GM12891 (cell line): ENCODE measurements at places on chromosomes 1 and 21.
A peak's percentile ranks its signal among the peaks of the same experiment; 100 is the strongest.

- no peak for DNase-seq
Observed at GRCh38 chr1:227735539-227736285, 477 bp downstream of the SNAP47 start.

GRCh38 chr1:50454911-50455310 lies 31.7 kb upstream of the DMRTA2 start:
- DNase-seq: no peak

GRCh38 chr1:183635099-183635605 lies 431 bp downstream of the ARPC5 start:
- DNase-seq: no peak

DNA sequence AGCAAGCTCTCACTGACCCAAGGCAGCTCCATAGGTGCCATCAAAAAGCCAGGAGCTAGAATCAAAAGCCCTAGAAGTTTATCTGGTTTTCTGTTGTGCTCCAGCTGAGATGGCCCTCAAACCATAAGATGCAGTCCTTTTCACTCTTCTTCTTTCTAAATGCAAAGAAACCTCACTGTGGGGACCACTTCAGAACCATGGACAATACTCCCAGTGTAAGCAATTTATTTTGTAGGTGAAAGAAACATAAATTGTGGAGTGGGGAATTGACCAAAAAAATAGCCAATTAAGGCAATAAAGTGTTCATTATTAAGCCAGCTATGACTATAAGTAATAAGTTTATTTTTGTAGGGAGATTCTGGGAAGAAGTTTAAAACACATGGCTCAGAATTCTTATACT lies 1399.9 kb downstream of the PLA2G4A start:
- DNase-seq: no peak

DNA sequence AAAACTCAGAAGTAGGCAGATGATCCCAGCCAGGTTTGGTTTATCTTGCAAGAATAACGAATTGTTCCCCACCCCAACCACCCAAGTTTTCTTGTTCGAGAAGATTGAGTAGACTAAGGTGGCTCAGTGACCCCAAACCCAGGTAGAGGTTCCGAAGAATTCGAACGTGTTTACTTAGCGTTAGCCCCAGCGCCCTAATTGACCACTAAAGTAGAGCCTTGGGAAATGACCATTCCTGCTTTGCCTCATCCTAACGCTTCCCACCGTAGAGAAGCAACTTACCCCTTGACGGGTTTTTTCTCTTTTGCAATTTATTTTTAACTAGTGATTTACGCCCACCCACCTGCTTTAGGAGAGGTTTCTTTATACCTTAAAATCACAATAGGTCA lies 870 bp downstream of the FBXO28 start:
- no peak for DNase-seq

GRCh38 chr1:205248793-205249601 lies 21.3 kb downstream of the TMCC2 start:
- no peak for DNase-seq

- DNase-seq: no peak
Observed at GRCh38 chr1:30353637-30354036, 369.7 kb downstream of the MATN1 start.

DNA sequence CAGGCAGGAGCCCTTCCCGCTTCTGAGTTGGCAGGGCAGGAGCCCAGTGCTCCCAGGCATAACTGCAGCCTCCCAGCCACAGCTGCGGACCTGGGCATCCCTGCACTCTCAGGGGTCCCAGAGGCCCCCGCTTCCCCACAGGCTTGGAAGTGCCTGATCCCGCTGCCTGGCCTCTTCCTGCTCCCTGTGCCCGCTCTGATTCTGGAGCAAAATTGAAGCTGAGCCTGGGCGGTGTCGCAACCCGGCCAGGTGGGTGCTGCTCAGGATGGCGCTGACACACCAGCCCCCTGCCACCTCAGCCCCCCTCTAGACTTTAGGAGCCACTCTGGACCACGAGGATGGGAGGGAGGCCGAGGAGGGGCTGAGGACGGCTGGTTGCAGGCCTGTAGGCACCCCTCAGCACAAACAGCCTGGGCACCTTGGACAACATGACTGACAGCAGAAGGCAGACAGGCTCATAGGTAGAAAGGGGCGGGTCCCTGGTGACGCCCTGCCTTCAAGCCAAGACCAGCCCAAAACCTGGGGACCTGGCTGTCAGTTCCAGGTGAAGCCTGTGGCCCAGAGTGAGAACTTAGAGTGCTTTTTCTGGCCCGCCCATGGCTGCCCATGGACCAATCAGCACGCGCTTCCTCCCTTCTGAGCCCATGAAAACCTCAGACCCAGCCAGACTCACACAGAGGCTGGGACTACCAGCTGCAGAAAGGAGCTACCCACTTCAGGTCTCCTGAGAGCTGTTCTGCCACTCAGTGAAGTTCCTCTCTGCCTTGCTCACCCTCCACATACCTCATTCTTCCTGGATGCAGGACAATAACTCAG lies 7.2 kb downstream of the HLCS start:
- DNase-seq: no peak

- no peak for DNase-seq
Observed at GRCh38 chr1:156246781-156247459, 936 bp downstream of the PAQR6 start.

- DNase-seq: peak; percentile 30
Observed at GRCh38 chr1:234842726-234843641, 233.0 kb upstream of the IRF2BP2 start.

DNA sequence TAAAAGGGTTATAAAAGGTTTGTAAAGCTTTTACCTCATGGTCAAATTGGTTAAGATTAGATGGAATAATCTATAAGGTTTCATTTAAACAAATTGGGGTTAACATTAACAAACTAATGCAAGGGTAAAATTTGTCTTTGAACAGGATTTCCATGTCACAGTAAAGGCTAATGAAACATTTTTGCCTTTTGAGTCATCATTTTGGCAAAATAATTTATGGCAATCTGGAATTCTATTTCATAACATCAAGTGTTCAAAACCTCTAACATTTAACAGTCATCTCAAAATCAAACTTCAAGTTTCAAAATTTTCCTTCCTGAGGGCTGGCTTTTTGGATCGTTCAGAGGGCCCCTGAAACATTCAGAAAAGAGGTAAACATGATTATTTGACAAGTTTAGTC lies 6.6 kb upstream of the CD46 start:
- no peak for DNase-seq

- DNase-seq: no peak
Observed at GRCh38 chr1:55245781-55246180, 30.6 kb upstream of the USP24 start.

GRCh38 chr1:222896630-222897526 lies 82.0 kb downstream of the DISP1 start:
- no peak for DNase-seq

GRCh38 chr1:182688436-182689205 lies 4.2 kb upstream of the RGS8 start:
- DNase-seq: no peak

DNA sequence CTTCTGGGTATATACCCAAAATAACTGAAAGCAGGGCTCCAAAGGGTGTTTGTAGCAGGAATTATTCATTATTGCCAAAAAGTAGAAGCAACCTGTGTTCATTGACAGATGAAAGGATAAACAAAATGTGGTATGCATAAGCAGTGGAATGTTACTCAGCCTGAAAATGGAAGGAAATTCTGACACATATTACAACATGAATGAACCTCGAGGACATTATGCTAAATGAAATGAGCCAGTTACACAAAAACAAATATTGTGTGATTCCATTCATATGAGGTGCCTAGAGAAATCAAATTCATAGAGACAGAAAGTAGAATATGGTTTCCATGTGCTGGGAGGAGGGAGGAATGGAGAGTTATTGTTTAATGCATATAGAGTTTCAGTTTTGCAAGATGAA lies 86.3 kb upstream of the ARTN start:
- DNase-seq: no peak

GRCh38 chr1:19037659-19038058 lies 81.2 kb upstream of the IFFO2 start:
- DNase-seq: no peak

- no peak for DNase-seq
Observed at GRCh38 chr1:210328032-210328745, 513 bp upstream of the HHAT start.

DNA sequence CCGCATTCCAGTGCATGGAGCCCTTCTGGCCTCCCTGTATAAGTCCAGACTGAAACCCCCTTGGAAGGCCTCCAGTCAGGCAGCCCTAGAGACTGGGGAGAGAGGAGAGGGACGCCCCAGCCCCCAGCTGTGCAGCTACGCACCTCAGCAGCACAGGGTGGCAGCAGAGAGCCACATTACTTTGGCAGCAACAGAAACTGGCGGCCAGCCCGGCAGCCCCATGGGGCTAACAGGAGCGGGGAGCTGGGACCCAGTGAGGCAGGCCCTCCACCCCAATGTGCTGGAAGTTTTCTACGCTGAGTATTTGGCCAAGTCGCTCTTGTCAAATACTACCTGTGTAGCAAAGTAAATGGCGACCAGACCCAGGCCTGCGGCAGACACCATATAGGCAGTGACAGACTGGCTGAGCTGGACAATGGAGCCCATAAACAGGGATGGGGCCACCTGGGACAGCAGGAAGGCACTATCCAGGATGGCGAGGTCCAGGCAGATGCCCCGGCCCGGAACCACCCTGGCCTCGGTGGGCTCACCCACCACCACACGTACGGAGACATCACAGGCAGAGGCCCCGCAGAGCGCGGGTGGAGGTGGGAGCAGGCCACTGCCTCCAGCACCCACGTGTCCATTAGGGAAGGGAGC lies 21.2 kb downstream of the SLC45A3 start:
- DNase-seq: peak; percentile 89

DNA sequence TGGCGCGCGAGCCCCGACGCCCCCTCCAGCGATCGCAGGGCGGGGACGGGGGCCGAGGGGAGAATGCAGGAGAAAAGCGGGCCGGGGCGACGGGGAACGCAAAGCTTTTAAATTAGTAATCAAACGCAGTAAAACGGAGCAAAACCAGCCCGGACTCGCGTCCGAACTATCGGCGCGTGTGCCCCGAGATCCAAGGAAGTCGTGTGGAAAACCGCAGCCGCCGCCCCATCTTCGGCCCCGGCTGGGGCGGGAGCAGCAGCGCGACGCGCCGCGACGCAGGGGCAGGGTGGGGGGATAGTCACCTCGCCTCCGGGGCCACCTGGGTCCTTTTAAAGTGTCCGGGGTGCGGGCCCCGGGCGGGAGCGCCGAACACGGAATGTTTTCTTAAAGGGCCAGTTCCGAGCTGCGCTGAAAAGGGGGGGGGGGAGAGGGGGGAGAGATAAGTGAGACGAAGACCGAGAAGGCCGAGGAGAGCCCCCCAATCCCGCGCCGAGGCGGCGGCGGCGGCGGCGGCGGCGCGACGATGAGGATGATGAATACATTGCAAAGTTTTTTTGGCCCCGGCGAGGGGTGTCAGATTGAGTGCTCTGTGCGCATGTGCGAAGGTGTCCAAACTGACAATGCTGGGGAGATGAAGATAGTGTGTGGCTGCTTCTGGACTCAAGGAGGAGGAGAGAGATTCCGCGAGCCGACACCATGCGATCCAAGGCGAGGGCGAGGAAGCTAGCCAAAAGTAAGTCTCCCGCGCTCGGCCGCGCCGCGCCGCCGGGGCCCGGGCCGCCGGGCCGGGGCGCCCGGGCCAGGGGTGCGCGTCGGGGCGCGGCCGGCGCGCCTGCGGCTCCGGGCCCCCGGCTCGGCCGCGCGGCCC lies at the start of gene PRDM16:
TSS of gene PRDM16 (plus strand) at position 640 of the 868 bp plus-strand sequence. CDS start at position 697, 57 bp downstream.
- no peak for DNase-seq

- no peak for DNase-seq
Observed at GRCh38 chr1:119341372-119341947, 27.1 kb upstream of the HAO2 start.

- no peak for DNase-seq
Observed at GRCh38 chr21:42702720-42703119, 49.3 kb downstream of the PDE9A start.

GRCh38 chr1:21020151-21020550 lies 156.5 kb downstream of the EIF4G3 start:
- no peak for DNase-seq

DNA sequence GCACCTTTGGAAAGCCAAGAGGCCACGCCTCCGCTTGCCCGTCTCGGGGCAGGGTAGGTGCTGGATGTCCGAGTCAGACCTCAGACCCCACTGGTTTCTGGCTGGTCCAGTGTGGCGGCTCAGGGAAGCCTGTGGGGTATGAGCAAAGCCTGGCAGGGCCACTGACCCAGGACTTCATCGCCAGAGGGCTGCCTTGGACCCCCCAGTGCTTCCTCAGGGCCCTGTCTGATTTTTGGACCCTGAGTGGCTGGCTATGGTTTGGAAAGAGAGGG lies 20.4 kb downstream of the LHX4 start:
- DNase-seq: no peak

DNA sequence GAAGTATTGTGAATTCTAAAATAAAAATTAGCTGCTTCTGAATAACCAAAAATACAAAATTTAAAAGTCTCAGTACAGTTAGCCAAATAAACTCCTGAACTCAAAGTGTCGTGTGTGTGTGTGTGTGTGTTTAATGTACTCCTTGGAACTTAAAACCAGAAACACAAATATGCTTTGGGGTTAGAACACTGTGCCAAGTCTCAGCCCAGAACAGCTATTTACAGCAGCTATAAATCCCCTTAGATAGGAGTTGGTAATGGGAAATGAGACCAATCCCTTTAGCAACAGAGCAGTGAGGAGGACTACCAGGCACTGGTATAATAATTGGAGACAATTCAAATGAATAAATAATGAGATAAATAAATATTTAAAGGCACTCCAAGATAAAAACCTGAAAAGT lies 83.1 kb downstream of the PATJ start:
- DNase-seq: no peak

- DNase-seq: peak; percentile 24
Observed at GRCh38 chr1:175364424-175365076, 172.0 kb upstream of the KIAA0040 start.

DNA sequence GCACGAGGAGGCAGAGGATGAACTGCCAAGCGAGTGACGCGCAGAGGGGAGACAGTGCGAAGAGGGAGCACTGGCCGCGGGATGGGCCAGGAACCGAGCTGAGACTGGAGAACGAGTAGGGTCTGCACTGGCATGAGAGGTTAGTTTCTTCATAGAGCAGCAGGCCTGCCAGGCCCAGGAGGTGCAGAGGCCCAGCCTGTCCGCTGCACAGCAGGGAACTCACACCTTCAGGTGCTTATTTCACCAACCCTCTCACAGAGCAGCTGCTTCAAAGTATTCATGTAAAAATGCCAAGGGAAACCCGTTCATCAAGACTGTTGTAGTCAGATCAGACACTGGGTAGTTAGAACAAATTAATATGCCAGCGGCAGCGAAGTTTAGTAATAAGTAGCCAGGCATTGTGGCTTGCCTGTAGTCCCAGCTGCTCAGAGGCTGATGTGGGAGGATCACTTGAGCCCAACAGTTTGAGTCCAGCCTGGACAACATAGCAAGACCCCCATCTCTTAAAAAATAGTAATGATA lies 144.5 kb downstream of the SLC45A1 start:
- DNase-seq: no peak

GRCh38 chr1:67294836-67295617 lies 12.6 kb upstream of the IL12RB2 start:
- no peak for DNase-seq

- DNase-seq: no peak
Observed at GRCh38 chr1:83799594-83799993, 199.3 kb downstream of the TTLL7 start.

GRCh38 chr1:24321126-24321525 lies 2.0 kb downstream of the GRHL3 start:
- no peak for DNase-seq

GRCh38 chr1:115307661-115308060 lies 30.4 kb downstream of the NGF start:
- no peak for DNase-seq

- DNase-seq: no peak
Observed at GRCh38 chr1:165445388-165445787, 462 bp upstream of the RXRG start.
